ENCODE measurements at places on chromosomes 16 and 17.

- no peak for DNase-seq
Measured at GRCh38 chr16:47426806-47427205, 34.1 kb downstream of the ITFG1 start.

DNA sequence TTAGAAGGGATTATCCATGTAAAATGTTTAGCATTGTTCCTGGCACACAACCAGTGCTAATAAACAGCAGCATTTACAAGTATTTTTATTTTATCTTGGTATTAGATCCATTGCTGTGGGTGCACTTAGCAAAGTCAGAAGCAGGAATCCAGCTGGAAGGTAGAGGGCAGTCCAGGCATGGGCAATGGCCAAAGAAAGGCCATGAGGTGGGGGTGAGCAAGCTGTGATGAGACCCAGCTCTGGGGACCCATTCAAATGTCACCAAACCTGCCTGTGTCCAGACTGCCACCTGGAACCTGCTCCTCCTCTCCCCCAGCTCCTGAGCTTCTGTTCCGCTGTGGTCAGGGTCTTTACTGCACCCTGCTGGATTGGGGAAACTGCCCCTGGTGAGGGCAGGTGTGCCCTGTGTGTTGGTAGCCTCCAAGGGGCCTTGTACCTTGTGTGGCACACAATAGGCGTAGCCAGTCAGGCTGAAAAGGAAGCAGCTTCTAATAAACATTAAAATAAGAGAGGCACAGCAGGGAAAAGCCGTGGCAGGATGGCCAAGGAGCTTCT lies 118.0 kb upstream of the CRHR1 start:
- no peak for DNase-seq

- no peak for DNase-seq
Measured at GRCh38 chr17:83195330-83196023, 116.1 kb downstream of the METRNL start.

DNA sequence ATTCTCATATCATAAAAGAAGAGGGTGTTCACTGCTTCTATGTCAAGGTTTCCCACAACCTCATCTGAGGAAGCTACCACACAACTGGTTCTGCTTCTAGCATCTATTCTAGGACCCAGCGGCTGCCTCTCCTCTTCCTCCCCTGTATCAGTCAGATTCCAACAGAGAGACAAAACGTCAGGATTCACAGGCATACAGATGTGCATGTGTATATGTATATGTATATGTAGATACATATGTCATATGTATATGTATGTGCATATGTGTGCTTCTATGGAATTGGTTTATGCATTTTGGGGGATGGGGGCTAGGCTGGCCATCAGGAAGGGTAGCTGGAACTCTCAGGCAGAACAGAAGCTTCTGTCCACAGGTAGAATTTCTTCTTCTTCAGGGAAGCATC lies 37.4 kb upstream of the NLRP1 start:
- no peak for DNase-seq

DNA sequence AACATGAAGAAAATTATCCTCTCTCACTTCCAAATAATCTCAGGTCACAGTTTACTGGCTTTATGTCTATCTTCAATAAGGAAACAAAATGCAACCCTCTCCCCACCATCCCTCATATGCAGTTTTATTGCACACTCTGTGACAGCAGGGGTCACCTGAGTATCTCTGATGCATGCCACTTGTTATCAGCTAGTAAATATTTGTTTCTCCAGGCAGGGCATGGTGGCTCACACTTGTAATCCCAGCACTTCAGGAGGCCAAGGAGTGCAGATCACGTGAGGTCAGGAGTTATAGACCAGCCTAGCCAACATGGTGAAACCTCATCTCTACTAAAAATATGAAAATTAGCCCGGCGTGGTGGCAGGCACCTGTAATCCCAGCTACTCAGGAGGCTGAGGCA lies 61.1 kb downstream of the ADAMTS18 start:
- no peak for DNase-seq

DNA sequence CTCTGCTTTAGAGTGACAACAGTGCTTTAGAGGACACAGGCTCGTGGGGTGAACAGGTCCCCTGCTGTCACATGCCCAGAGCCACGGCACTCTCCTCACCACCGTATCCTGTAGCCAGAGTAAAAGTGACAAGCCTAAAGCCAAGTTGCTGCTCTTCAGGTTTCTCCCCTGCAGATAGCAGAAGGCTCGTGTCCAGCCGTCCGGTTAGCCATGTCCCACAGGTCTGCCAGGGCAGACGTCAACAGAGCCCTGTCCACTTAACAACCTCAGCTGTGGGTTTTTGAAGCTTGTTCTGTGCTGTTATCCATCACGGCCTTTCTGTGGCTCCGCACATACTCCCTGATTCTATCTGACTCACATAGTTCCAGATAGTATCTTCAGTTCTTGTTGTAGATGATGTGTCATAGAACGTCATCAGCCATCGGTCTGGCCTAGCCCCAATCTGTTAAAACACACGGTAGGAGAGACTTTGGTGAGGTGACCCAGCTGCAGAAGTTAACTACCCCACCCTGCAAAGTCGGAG lies 100.7 kb downstream of the SOCS1 start:
- DNase-seq = no peak

- no peak for DNase-seq
Measured at GRCh38 chr16:57814896-57815295, 12.6 kb upstream of the KIFC3 start.

GRCh38 chr16:73172241-73172972 lies 124.5 kb upstream of the ZFHX3 start:
- no peak for DNase-seq

DNA sequence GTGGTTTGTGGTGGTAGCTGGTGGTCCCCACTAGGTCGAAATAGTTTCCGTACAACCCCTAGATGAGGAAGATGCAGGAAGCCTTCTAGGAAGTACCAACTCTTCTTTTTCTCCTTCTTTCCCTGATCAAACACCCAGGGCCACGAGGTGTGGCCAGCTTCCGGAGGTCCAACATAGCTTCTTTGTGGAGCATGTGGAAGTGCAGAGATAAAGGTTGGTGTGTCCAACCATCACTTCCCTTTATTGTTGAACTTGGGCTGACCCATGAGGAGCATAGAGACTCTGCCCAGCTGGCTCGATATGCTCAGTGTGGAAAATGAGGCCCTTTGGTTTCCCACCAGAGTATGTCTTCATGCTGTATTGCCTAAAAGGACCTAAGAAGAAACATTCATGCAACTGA lies 6.3 kb upstream of the RGS9 start:
- DNase-seq = no peak

GRCh38 chr17:42334677-42335076 lies 46.4 kb downstream of the STAT5A start:
- no peak for DNase-seq

GRCh38 chr16:27980076-27980775 lies 83.3 kb downstream of the GSG1L start:
- DNase-seq = no peak

DNA sequence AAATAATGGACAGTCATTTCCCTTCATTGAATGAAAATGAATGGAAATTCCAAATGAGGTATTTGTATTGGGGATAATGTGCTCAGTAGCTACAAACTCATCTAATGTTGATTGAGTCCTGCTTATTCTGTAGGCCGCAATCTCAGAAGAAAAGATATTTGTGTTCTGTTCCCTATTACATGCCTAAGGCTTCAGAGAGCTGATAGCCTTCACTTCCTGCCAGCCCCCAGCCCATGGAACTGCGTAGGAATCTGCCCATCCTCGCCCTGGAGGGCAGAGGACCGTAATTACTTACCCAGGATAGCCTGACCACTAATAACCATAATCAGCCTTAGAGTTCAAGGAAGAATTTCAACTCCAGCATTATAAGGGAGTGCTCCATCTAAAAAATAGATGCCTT lies 17.9 kb upstream of the SNTB2 start:
- DNase-seq = no peak

DNA sequence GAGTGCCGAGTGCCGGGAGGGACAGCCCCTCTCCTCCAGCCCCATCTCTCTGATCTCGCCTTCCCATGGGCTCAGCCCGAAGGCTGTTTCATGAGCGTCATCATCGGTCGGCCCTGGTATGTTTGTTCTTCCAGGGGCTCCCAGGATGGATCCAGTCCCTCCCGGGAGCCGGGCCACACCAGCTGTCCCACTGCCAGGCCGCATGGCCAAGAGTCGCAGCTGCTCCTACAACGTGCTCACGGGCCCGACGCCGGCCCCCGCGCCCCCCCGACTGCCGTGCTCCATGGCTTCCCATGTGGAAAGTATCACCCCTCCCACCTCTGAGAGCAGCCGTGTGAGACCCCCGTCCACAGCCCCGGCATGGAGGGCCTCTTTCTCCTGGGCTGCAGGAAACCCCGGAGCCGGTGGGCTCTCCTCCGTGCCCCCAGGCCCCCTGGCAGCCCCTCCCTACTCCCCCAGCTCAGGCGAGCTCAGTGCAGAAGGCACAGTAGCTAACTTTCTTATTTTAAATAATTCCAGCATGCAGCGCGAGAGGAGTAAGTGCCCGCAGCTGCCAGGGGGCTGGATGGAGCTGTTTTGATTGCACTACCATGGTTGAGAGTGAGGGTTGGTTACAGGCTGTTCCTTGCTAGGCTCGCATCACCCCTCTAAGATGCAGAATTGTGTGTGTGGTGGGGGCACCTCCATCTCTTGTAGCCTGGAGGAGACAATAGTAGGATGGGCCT lies 26.6 kb upstream of the GSE1 start:
- DNase-seq = no peak

DNA sequence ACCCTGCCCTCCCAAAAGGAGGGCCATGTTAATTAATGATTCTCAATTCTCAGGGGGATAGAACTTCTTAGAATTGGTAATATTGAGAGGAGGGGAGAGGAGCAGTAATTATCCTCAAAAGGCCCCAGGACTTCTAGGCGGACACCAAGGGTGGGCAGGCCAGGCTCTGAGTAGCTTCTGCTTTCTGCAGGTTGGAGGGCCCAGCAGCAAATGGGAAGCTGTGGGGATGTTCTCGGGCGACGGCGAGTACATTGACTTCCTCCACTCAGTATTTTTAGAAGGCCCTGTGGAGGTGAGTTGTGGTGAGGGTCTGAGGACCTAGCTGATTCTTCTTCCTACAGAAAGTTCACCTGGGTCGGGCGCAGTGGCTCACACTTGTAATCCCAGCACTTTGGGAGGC lies 57.5 kb downstream of the DNAH2 start:
- DNase-seq = no peak

- DNase-seq = no peak
Measured at GRCh38 chr16:80518436-80518835, 22.4 kb upstream of the DYNLRB2 start.

GRCh38 chr17:30238387-30239088 lies 3.0 kb upstream of the SLC6A4 start:
- no peak for DNase-seq

GRCh38 chr17:61352408-61352770 lies 47.3 kb upstream of the TBX2 start:
- DNase-seq = no peak

DNA sequence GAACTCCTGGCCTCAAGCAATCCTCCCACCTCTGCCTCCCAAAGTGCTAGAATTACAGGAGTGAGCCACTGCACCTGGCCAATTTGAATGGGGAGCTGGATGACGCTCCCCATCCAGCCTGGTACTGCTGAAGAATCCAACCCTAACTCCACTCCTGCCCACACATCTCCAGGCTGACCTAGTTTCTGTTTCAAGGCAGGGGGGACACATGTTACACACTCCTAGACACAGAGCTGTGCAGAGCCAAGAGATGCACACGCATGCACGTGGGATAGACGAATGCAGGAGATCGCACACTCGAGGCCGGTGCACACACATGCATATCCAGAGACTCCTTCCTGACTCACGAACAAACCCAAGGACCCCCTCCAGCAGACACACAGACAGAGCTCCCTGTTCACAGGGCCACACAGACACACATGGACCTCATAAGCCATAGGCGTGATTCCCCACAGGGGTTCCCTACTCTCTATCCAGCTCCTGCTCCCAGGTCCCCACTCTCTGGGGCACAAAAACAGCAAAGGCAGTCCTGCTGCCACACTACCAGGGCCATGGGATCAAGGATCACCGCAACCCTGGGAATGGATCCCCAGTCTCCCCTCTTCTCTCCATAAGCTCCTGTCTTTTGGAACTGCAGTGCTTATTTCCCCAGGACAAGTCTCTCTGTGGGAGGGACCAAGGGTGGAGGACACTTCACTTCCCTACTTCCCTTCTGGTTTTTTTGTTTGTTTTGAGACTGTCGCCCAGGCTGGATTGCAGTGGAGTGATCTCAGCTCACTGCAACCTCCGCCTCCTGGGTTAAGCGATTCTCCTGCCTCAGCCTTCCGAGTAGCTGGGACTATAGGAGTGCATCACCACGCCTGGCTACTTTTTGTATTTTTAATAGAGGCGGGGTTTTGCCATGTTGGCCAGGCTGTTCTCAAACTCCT lies 14.4 kb downstream of the EPOP start:
- DNase-seq = no peak

- DNase-seq = no peak
Measured at GRCh38 chr17:36879027-36879426, 58.2 kb upstream of the LHX1 start.

GRCh38 chr16:81618661-81619060 lies 160.4 kb upstream of the PLCG2 start:
- no peak for DNase-seq

GRCh38 chr16:56960681-56961281 lies 969 bp upstream of the CETP start:
- DNase-seq = no peak

DNA sequence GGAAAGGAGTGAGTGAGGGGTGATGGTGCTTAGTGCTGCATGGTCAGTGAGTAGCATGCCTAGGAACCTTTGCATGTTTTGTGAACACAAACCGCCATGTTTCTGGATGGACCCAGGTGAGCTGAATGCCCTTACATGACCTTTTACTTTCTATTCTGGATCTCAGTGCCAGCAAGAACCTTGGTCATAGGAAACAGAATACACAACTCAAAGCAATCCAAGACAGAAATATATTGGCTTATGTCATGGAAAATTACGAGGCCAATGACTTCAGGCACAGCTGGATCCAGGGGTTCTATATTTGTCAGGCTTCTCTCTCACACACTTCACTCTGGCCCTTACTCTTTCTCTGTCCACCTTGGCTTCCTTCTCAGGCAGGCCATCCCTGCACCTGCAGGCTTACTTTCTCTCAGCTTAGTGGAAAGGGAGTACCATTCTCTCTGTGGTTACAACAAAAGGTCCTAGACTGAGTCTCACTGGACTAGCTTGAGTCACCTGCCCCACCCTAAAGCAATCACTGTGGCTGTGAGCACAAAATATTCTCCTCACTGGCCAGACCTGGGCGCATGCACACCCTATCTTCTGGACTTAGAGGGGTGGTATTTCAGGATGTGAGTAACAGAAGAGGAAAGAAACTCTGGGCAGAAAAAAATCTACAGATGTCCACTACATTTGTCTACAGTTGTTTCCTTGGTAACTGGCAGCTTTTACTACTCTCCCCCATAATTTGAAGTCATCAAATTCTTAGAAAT lies 20.4 kb upstream of the CPNE2 start:
- no peak for DNase-seq

GRCh38 chr17:67063141-67063540 lies 18.8 kb downstream of the CACNG1 start:
- no peak for DNase-seq
